ENCODE measurements at places on chromosomes 3 and 15.

DNA sequence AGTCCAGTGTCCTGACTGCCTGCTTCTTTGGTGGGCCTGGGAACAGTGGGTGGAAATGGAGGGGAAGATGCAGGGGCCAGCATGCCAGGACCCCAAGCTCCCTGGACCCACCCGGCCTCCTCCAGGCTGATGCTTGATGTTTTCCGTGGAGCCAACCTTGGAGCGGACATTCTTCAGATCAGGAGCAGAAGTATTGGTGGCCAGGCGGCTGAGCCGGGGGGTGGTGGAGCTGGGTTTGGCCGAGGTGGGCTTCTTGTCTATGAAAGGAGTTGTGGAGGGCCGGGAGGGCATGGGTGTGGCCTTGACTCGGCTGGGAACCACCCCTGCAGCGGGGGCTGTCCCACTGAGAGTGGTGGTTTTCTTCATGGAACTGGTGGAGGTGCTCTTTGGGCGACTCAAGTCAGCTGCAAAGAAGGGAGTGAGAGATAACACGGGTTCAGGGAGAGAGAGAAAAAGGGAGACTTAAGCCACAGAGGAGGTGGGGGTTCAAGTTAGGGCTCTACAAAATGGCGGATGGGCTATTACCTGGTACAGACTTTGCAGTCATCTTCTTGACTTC, 67.8 kb downstream of the DHX30 start:
- DNase-seq, result no peak

GRCh38 chr3:169668957-169669741, 5.6 kb upstream of the MECOM start:
- DNase-seq, result no peak

- no peak for DNase-seq
Observed at GRCh38 chr3:29409409-29409808, 128.5 kb downstream of the RBMS3 start.

DNA sequence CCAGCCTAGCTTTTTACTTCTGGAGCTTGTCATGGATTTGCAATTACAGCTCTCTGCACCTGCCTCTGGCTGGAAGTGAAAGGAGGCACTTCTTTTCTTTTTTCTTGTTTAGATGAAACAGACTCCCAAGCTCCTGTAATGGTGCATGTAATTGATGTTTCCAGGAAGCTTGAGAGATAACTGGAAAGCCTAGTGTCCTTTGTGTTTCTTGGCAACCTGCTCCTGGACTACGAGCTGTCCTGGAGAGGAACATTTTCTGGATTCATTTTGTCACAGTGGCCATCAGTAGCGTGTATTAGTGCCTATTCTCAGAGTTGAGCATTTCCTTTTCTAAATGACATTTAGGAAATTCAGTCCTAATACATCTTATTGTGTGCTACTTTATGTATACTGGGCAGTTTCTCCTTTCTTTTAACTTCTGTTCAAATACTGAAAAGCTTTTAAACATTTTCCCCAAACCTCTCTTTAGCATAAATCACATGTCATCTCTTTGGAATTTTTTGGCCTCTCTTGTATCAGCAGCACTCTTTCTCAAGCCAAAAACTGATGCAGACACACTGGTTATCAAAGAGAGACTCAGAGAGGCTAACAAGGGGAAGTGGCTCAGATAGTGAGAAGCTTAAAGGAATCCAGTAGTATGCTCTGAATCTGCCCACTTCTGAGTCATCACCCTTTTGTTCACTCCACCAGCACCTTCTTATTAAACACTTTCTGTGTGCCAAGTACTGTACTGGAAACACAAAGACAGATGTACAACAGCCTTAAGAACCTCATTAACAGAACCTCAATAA, 62.6 kb upstream of the SLC2A2 start:
- peak; percentile 76 for DNase-seq

DNA sequence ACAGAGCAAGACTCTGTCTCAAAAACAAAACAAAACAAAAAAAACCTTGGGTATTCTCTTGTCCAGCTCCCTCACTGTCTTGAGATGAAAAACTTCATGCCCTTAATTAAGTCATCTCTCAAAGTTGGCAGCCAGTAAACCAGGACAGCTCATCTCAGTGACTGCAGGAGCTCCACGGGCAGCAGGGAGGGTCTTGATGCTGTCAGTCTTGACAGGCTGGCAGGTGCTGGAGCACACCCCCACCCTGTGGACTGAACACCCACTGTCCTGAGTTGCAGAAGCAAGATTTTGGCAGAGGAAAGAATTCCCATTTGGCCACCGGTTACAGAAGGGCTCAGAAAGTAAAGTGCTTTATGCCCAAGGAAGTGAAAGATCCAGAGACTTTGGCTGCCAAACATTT, 8.0 kb downstream of the DNAJA4 start:
- no peak for DNase-seq

GRCh38 chr3:169634618-169635236, 28.8 kb downstream of the MECOM start:
- no peak for DNase-seq

- no peak for DNase-seq
Observed at GRCh38 chr3:128841926-128842920, 37.2 kb upstream of the ACAD9 start.

- DNase-seq, result no peak
Observed at GRCh38 chr3:50978991-50979667, 304.4 kb downstream of the DOCK3 start.
